ENCODE measurements at places on chromosomes 2 and 18.

GRCh38 chr2:209334188-209335017, 89.4 kb upstream of the MAP2 start:
- DNase-seq: no peak

DNA sequence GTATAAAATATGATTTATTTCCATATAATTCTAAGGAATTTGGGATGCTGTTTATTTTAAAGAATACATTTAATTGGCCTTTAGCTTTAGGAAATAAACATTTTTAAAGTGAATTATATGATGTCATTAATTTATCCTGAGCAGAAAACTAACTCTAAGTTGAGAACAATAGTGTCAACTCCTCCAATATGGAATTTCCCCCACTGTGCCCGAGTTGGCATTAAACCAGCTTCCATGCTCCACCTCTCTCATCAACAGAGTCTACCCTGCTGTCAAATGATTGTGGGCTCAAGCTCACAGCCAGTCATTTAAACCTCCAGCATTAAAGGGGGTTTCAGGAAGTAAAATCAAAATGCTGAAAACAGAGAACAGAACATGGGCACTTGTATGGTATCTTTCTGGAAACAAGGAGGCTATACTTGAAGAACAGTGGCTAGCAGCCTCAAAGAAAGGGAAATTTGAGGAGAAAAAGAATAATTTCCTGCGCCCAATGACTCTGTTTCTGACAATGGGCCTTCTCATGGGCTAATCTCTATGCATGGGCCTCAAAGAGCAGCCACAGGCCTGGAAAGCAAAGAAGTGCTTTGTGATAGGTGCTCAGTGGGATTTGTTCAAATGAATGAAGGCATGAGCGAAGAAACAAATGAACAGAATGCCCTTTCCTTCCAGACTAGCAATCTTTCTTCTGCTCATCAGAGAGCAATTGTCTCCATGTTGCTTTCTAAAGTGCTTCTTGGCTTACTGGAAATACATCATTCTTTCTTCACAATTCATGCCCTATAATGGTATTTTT, 252.8 kb downstream of the MTX2 start:
- no peak for DNase-seq

DNA sequence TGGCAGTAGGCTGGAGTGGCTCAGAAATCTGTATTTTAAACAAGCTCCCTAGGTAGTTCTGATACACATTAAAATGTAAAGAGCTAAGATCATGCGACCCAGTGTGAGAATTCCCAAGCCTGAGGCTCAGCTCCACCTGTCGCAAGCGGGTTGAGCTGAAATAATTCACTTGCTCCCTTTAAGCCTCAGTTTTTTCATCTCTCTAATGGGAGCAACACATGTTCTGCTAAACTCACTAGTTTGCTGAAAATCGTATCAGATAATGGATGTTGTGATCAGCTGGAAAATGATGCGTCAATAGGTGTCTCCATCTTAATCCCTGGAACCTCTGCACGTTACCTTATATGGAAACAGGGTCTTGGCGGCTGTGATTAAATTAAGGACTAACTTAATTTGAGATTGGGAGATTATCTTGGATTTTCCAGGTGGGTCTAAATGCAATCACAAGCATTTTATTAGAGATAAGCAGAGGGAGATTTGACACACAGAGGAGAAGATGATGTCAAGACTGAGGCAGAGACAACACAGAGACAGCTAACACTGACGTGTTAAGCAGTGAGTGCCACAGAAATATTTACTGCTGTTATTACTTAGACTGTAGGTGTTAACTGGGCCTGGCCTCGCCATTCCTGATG, 53.0 kb downstream of the POMC start:
- no peak for DNase-seq

- no peak for DNase-seq
Observed at GRCh38 chr2:161703863-161704262, 79.6 kb downstream of the SLC4A10 start.

DNA sequence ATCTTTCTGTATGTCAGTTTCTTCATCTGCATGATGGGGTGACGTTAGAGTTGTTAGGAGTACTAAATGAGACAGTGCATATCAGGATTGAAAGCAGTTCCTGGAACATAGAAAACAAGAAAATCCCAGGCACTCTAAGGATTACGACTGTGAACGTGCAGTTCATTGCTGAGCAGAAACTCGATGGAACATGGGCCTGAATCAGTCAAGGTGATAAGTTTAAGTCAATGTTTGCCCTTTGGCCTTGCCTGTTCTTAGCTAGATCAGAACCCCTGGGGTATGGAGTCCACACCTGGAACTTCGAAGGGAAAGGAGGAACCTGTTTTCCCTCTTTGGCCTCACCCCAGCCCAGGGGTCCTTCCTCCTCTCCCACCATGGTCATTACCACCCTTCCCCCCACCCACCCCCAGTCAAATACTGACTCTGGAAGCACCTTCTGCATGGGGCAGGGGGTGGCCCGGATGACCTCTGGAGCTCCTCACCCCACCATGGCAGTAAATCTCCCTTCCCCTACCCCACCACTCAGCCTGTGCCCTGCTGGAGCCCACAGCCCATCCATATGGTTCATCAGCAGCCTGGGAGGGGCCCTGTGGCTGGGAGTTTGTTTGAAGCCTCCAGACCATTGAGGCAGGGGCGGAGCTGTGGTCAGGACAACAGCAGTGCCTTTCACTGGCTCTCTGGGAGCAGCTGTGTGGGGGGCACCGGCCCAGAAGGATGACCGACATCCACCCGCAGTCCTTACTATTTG, 164.1 kb downstream of the SMAD7 start:
- DNase-seq: no peak

Data from T-helper 1 cell (primary cell).